ENCODE measurements at places on chromosomes 4 and X.

- DNase-seq: no peak
Observed at GRCh38 chr4:94426783-94427182, 25.0 kb upstream of the PDLIM5 start.

- DNase-seq: no peak
Observed at GRCh38 chrX:121052122-121052521, 4.7 kb downstream of the GLUD2 start.

DNA sequence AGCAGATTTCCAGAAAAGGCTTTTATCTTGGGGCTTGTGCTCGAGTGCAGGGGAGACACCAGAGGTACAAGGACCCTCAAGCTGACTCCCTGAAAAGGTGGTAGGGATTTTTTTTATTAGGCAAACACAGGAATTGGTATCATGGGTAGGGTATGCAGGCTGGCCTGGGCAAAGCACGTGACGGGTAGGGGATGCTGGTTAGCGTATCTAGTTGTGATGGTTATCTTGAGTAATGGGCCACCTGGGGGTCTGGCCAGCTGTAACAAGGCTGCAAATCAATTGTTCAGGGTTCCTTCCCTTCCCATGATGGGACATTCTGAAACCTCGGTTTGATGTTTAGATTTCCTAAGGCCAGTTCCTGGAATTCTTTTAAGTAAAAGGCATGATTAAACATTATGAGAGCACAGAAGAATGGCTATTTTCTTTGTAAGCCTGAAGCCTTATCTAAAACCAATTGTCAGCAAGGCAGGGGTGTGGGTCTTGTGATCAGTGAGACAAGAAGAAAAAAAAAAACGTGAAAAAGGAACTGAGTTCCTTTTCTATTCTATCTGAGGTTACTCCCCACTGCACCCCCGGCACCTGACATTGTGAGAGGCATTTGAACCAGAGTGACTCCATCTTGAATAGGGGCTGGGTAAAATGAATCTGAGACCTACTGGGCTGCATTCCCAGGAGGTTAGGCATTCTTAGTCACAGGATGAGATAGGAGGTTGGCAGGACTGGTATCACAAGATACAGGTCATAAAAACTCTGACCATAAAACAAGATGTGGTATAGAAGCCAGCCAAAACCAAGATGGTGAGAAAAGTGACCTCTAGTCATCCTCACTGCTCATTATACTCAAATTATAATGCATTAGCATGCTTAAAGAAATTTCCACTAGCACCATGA, 64.2 kb upstream of the S100G start:
- DNase-seq: no peak

- no peak for DNase-seq
Observed at GRCh38 chrX:37684426-37684825, 1.2 kb upstream of the XK start.

GRCh38 chrX:74232859-74233258, 71.1 kb upstream of the ZCCHC13 start:
- no peak for DNase-seq

DNA sequence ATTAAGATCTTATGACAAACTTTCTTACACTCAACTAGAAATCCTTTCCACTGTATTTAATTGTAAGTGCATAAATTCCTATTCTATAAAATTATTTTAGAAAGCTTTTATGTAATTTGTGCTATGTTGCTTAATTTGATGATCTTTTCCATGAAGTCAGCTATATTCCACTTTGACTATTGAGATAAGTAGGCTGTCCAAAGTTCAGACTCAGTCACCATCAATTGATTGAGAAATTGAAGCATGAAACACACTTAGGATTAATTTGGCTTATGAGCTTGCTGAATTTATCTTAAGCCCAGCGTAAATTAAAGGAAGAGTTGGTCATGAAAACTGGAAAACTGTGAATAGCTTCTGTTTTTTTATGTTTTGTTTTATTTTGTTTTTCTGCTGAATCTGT, 18.7 kb upstream of the UGT2B10 start:
- no peak for DNase-seq

GRCh38 chr4:52142816-52143215, 91.7 kb downstream of the SPATA18 start:
- no peak for DNase-seq

DNA sequence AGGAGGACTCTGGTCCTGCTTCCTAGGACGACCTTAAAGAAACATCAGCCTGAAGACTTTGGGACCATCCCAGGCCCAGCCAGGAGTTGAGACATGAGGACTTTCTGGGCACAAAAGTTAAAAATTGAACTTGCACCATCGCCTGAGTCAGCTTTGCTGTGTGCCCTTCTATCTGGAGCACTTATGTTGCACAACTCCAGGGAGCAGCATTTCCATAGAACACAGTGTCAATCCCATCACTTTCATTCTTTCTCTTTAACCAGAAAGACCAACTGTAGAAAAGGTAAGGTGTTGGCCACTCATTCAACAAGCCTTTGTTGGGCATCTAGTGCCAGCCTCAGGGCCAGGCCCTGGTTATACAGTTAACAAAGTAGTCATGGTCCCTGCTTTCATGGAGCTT, 8.6 kb upstream of the CLDN24 start:
- no peak for DNase-seq

DNA sequence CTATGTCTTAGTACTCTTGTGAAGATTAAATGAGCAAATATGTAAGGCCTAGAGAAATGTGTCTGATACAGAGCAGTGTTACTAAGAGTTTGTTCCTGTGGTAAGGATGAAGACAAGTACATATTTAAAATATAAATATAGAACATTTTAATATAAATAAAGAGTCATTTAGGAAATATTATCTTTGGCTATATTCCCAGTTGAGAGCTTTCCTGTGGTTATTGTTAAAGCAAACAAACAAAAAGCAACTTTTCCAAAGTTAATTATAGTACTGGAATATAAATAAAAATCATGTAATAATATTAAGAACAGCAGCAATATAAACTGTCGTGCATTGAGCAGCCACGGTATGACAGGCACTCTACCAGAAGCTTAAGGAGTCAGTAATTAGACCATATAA, 472.5 kb downstream of the INPP4B start:
- DNase-seq: no peak

DNA sequence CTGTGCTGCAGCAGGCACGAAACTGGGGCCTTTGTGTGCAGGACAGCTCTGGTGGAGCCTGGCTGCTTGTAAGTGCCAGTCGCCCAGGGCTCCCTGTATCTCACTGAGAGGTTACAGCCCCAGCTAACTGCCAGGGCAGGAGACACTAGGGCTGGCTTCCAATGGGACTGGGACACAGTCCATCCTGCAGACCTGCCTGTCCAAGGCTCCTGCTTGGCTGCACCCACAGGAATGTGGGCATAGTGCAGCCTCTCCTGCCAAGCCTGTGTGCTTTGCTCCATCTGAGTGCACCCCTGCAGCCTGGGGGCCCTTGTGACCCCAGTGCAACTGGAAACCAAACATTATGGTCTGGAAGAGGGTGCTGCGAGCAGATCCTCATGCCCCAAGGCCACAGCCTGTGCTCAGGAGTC, 144.0 kb downstream of the ADAM29 start:
- no peak for DNase-seq

- no peak for DNase-seq
Observed at GRCh38 chrX:120824021-120824420, 51.6 kb downstream of the CT47B1 start.

DNA sequence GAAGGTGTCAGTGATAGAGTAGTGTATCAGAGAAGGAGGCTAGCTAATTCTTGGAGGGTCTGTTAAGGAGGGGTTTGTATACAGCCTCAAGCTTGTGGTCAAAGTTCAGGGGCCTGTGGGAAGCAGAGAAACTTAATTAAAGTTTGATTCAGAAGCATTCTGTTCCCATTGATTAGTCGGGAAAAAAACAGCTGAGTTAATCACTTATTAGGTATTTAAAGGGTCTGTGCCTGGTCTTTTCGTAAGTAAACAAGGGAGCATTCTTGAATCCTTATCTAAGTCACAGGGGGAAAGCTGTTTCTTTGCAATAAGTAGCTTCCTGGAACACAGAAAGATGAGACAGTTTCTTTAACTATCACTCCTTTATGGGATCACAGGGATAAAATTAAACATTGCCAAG, 492.1 kb downstream of the PCDH10 start:
- DNase-seq: no peak

GRCh38 chr4:112704991-112705845, 68.3 kb downstream of the LARP7 start:
- DNase-seq: no peak

GRCh38 chr4:147644471-147644870, 27.3 kb downstream of the TMEM184C start:
- DNase-seq: no peak

- no peak for DNase-seq
Observed at GRCh38 chrX:19156186-19156585, 33.9 kb upstream of the ADGRG2 start.

DNA sequence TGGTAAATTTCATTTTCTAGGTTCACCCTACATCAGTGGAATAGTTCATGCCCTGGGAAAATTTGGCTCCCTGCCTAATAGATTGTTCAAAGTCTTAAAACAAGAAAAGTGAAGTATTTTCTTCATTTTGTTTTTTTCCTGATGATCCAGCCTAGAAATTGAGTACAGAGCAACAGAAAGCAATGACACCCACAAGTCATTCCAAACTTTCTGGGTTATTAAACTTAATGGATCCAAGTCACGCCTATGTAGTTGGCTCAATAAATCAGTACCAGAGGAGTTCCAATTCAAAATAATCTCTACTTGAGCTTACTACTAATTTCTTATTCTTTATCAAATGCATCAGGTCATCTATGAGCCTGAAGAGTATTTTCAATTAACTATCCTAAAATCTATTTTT, 937.6 kb upstream of the SLIT2 start:
- no peak for DNase-seq

- DNase-seq: peak; percentile 3
Observed at GRCh38 chrX:48083212-48083611, 11.8 kb upstream of the ZNF630 start.

- DNase-seq: no peak
Observed at GRCh38 chr4:158912806-158913205, 144.0 kb downstream of the FNIP2 start.

GRCh38 chr4:161404346-161405110, 759.3 kb downstream of the FSTL5 start:
- DNase-seq: no peak

DNA sequence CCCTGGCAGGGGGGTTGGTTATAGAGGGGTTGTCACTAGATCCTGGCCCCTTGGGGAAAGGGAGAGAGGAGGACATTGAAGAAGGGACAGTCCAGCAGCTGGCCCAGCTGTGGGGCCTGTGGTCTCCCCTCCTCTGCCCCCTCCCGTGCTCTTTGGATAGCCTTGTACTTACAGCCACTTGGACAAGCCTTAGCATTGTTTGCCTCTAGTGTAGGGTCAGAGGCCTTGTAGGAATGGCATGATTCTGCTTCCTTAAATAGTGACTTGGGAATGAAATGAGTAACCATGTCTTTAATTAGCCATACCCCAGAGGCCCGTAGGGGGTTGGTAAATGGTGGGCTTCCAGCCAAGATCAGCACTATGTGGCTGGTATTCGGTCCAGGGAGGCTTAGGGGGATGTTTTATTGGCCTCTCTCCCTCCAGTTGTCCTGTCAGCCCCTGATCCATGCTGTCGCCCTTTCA, 230.6 kb downstream of the PTTG2 start:
- no peak for DNase-seq

DNA sequence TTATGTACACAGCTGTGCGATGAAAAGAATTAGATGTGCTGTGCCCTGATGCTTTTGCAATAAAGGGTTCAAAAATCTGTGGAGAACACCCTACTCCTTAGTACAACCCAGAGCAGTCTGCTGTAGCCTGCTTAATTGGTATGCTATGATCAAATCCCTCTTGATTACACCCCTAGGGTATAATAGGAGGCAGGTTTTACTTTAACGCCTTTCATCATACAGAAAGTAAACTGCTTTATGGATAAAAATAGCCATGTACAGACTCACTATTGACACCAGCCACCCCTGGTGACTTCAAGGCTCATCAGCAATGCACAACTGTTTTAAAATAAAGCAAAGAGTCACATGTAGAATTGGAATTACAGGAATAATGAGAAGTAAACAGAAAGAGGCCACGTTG, 315.3 kb downstream of the DMD start:
- DNase-seq: no peak

DNA sequence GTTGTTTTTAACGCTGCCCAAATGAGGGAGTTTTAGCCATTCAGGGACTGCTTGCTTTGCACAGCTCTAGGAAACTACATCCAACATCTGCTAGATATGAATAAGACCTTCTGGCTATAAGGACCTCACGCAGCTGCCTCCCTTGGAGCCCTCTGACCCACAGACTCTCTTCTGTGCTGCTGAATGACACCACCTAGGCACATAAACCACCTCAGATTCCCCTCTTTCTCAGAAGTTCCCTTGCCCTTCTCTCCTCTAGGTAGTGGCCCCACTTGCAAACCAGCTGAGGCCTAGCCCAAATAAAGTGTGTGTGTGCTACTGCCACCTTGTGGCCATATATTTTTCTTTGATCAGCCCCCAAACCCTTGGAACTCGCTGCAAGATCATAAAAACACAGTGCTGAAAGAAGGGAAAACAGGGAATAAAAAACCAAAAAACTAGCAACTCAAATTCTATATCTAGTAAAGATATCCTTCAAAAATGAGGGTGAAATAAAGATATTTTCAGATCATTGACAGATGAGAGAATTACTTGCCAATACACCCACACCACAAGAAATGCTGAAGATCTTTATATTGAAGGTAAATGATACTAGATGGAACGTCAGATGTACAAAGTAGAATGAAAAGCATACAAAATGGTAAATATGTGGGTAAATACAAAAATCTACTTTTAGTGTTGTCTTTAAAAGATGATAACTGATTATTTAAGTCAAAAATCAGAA, 265.9 kb downstream of the ADAMTS3 start:
- no peak for DNase-seq

GRCh38 chrX:112687189-112687691, 7.5 kb upstream of the LHFPL1 start:
- DNase-seq: no peak

DNA sequence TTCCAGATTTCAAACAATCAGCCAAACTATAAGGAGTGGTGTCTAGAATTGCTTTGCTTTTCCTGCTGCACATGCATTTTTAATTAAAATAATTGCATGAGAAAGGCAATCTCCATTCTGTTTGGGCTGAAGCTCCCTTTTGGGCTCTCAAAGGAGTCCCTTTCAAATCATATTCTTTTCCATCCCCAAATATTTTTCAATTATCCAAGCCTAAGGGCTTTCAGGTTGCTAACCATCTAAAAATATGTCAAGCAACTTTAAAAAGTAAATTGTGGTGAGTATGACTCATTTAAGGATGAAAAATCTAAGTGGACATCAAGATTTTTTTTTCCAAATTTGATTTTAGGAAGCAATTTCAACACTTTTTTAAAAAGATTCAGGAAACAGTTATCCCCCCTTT, 28.4 kb downstream of the PIR start:
- no peak for DNase-seq

Measured in T follicular helper cell (primary cell).